ENCODE measurements at places on chromosomes 4 and X.

- no peak for DNase-seq
These were observed 239.4 kb upstream of the BOD1L1 start for GRCh38 chr4:13866881-13867280.

- DNase-seq = no peak
These were observed 154.4 kb upstream of the TLL1 start for GRCh38 chr4:165718660-165719059.

DNA sequence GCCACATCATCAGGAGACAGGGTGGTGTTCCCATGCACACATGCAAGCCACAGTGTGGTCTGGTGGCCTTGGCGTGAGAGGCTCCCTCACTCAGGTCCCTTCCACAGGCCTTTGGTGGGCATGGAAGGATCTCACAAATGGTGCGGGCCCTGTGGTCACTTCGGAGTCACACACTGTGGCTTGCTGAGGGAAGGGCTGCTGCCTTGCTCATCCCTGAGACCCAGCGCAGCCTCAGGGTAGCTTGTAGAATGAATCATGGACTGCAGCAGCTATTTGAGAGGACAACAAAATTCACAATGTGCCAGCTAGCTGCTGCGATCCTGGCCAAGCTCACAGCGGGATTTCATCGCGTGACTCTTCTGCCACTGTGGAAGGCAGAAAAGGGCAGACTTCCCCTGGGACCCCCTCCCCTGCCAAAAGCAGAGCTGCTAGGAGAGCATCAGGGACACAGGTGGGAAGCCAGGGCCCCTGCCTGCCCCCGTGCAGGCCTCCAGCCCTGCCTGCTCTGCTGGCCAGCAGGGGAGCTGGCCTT lies 106.4 kb downstream of the ABLIM2 start:
- no peak for DNase-seq

DNA sequence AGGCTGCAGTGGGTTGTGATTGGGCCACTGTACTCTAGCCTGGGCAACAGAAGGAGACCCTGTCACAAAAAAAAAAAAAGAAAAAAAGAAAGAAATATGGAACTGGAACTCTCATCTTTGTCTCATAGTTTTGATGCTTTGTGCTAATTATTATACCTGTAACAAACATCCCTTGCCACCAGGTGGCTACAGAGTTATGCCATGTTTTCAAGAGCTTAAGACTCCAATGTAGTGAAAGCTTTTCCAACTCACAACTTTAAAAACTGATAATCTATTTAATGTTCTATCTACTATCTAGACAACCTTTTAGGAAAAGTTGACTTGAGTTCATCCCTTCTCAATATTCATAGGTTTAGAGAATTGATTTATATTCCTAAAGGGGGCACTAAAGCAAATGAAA lies 42.4 kb downstream of the HTR2C start:
- peak; percentile 8 for DNase-seq

- no peak for DNase-seq
These were observed 146.7 kb downstream of the PCDH7 start for GRCh38 chr4:30866907-30867306.

GRCh38 chr4:101218894-101219293 lies 128.4 kb downstream of the PPP3CA start:
- no peak for DNase-seq

DNA sequence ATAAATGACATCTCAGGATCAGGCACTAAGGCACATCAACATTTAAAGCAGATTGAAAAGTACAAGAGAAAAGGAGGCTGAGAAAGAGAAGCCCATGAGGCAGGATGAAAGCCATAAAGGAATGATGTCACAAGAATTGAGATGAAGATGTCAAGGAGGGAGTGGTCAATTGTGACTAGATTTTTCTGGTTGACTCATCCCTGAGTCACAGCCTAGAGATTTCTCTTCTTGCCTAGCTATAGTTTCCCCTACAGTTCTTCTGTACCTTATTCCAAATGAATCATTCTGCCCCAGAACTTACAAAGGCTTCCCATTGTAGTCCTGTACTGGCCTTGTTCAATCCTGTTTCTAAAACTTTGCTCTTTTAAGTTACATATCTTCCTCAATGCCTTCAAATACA lies 3.4 kb upstream of the USP53 start:
- peak; percentile 73 for DNase-seq

DNA sequence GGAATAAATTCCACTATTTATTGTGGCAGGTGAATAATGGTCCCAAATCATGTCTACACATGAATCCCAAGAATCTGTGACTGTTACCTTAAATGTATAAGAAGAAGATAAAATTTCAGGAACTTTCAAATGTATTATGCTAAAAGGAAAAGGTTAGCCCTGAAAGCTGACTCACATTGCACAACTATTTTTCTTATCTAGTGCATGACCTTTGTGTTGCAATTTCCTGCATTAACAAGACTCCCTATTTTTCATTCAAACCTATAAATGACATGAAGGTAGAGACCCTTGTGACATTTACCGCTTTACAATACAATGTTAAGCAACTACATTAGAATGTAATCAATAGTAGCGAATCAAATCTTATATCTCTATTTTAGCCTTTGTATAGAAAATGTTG lies 36.7 kb downstream of the UBQLN2 start:
- DNase-seq = peak; percentile 64

DNA sequence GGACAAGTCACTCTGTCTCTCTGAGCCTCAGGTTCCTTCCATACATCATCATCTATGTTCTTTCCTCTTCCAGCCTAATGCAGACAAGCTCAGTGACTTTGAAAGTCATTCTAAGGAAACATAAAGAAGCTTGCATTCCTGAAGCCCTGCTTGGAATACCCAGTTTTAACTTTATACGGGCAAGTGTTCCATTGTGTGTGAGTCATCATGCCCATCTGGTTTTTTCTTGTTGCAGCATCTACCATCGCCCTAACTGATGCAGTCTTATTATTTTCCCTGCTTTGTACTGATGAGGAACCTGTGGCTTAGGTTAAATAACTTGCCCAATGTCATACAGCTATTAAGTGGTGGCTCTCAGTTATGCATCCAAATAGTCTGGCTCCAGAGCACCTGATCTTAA lies 177.9 kb upstream of the RAI2 start:
- DNase-seq = no peak
